GM23338 (cell line): ENCODE measurements at places on chromosomes 16 and 17. TPM values are rescaled to one million over a fixed set of nuclear protein-coding genes. Genes with fewer than 3 reads are reported as not detected.

Gene TEKT1
- total RNA-seq = not detected in 2 replicates

DNA sequence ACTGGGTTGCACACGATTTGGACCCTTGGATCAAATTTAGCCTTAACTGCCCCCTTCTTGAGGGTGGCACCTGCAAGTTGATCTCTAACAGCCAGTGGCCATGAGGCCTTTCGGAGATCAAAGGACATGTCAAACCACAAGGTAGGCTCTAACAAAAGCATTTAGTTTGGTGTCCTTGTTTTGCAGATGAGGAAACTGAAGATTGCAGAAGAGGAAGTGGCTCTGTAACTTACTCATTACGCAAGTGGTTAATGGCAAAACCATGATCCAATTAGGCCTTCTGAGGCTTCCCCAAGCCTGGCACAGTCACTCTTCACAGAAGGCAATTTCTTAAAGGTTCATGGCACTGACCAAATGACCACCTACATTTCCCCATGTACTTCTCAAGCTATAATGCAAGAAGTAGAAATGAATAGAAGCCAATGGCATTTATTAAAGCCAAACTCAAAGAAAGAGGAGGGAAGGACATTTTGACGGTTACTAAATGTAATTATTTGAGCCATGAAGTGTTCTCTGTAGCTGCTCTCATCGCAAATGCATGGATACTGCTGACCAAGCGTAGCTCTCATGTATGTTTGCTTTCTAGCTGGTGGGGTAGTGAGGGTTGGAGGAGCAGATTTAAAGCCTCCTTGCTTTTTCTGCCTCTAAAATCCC, 32.8 kb upstream of the ABCC12 start:
- H3K27me3 ChIP-seq = no peaks in the 10 kb centered on the region
- no peaks in the 10 kb centered on the region for H3K4me1 ChIP-seq
- no peak for DNase-seq
- no peak overlapping the region for H3K27ac ChIP-seq
- H3K4me3 ChIP-seq = no peak overlapping the region
- H3K36me3 ChIP-seq = no peaks in the 10 kb centered on the region

Gene ZNF207
- 234 and 240 TPM in 2 replicates for total RNA-seq

- no peaks in the 10 kb centered on the region for H3K36me3 ChIP-seq
- H3K4me1 ChIP-seq = peaks cover 41% of the 10 kb centered on the region
- H3K27me3 ChIP-seq = no peaks in the 10 kb centered on the region
Measured at GRCh38 chr16:75097191-75097761, 19.3 kb downstream of the LDHD start.

Gene MYH8
- not detected in 2 replicates for total RNA-seq

DNA sequence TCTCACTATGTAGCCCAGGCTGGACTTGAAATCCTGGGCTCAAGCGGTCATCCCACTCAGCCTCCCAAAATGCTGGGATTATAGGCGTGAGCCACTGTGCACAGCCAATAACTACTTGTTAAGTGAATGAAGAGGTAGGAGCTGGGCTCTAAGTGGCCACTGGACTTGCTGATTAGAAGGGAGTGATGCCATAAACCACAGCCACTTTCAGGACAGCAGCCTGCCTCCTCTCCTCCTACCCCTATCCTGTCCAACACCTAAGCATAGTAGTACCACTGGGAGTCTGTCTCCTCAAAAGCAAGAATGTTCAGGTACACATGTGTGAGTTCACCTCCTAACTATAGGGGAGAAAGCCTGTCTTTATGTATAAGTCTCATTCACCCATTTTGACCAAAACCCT, 12.2 kb upstream of the COG7 start:
- no peak for DNase-seq
- H3K36me3 ChIP-seq = peaks cover 42% of the 10 kb centered on the region
- H3K4me3 ChIP-seq = no peak overlapping the region
- no peaks in the 10 kb centered on the region for H3K4me1 ChIP-seq

DNA sequence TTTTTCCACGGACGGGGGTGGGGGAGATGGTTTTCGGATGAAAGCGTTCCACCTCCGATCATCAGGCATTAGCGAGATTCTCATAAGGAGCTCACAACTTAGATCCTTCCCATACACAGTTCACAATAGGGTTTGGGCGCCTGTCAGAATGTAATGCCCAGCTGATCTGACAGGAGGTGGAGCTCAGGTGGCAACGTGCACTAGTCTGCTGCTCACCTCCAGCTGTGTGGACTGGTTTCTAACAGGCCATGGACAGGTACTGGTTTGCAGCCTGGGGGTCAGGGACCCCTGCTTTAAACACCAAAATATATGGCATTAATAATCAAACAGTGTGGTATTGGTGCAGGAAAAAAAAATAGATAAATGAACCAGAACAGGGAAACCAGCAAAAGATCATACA, 157.5 kb upstream of the NLRP1 start:
- no peak for DNase-seq
- no peaks in the 10 kb centered on the region for H3K27me3 ChIP-seq
- peaks cover 5% of the 10 kb centered on the region for H3K4me1 ChIP-seq
- no peak overlapping the region for H3K4me3 ChIP-seq
- H3K27ac ChIP-seq = no peak overlapping the region

- no peaks in the 10 kb centered on the region for H3K36me3 ChIP-seq
- no peak overlapping the region for H3K4me3 ChIP-seq
- H3K4me1 ChIP-seq = peaks cover 15% of the 10 kb centered on the region
- DNase-seq = no peak
Measured at GRCh38 chr17:66387392-66387981, 85.1 kb downstream of the PRKCA start.
